Astrocyte (in vitro differentiated cells and primary cell): ENCODE measurements at places on chromosomes 6 and 20. TPM values are rescaled to one million over a fixed set of nuclear protein-coding genes. Genes with fewer than 3 reads are reported as not detected.

- peak; percentile 66 for DNase-seq
These were observed 164.1 kb downstream of the RNF144B start for GRCh38 chr6:18551228-18551627.

Gene PSORS1C2
- total RNA-seq = not detected in 2 replicates

Gene DEFB132
- not detected in 2 replicates for total RNA-seq

Gene FOXS1
- 26.0 and 37.1 TPM in 2 replicates for total RNA-seq

Gene PROKR2
- not detected in 2 replicates for total RNA-seq

Gene EPB41L1
- 35.0 and 39.4 TPM in 2 replicates for total RNA-seq
